Cortex of kidney (tissue), 1 donor: ENCODE measurements at places on chromosomes 7 and 10.

DNA sequence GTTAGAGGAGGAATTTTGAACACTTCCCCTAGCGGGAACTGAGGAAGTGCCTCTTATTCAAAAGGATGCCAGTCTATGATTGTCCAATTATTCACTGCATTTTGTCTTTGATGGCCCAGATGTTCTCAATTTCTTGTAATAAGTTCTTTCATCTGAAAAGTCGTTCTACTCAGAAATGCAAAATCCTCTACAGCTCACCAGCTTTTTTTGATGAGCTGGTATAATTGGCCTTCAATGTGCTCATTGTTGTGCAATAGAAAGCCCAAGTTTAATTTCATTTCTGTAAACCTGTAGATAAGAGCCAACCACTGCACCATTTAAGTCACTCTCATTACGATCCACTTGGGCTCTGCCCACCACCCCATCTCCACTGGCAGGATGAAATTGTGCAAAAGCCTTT lies 978.7 kb upstream of the AUTS2 start:
- DNase-seq: no peak

GRCh38 chr10:98246911-98247805 lies 20.8 kb downstream of the LOXL4 start:
- no peak for DNase-seq

DNA sequence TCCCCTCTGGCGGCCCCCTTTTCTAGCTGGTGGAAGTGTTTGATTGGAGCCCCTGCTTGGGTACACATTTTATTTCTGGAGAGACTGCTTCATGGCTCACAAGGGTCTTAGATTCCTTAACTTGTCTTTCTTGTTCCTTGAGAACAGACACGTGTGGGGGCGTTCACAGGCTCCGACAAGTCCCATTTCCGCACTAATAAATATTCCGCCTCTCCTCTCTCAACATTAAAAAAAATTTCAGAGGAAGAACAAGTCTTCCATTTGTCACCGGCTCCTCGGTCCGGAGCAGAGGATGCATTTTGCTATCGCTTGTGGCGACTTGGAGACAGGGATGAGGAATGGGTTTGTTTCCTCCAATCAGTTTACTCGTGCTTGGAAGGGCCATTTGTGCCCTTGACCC lies 134.0 kb upstream of the PODXL start:
- no peak for DNase-seq

GRCh38 chr7:116212869-116213268 lies 2.5 kb downstream of the TES start:
- DNase-seq: no peak

DNA sequence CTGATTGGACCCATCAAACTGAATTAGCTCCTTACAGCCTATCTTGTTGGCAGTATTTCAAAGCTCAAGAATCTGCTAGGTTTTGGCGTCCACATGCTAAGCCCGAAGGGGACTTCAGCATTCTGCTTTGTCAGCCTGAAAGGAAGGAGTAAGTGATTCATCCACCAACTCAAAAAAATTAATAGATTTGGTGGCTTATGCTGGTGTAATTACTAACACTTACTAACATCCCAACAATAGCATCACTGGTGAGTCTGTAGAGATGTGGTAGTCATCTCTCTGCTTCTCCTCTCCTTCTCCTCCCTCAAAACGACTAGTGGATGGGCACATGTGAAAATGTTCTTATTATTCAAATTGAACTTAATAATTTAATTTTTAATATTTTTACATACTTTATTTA lies 53.8 kb upstream of the EGR2 start:
- no peak for DNase-seq

DNA sequence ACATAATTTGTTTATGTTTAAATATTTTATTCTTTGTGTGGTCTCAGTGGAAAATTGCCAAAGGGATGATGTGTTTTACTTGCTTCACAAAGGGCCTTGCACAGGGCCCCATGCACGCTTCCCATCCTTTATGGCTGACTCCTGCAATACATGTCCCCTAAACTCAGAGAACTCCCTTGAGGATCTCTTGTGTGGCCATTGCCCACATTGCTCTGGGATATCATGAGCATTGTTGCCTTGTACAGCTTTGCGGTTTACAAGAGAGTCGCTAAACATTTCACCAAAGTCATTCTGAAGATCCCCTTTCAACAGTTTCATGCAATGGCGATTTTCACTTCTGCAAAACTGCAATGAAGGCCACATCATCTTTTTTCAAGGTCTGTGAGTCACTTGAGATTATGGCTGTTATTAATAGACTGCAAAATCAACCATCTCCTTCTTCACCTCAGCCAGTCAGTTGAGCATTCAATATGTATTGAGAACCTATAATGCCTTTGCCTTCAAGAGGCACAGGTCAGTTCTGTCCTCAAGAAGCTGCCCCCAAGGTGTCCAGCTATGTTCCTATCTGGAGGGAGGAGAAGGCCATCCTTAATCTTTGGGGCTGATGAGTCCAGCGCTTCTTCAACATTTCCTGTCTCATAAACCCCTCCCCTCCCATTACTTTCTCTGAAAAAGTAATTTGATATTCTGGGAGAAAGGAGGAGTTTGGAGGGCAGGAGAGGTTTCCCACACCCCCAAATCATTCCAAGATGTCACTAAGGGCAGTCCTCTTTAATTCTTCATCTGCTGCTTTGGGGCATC lies 108.1 kb downstream of the CCDC71L start:
- DNase-seq: no peak

- DNase-seq: no peak
Observed at GRCh38 chr7:90720984-90721760, 125.1 kb downstream of the CDK14 start.
